ENCODE measurements at places on chromosomes 4 and X.

GRCh38 chr4:141220271-141220670 is 424 bp upstream of the ZNF330 start:
- no peak for DNase-seq

GRCh38 chr4:13523591-13524503 is 20.5 kb downstream of the NKX3-2 start:
- no peak for DNase-seq

DNA sequence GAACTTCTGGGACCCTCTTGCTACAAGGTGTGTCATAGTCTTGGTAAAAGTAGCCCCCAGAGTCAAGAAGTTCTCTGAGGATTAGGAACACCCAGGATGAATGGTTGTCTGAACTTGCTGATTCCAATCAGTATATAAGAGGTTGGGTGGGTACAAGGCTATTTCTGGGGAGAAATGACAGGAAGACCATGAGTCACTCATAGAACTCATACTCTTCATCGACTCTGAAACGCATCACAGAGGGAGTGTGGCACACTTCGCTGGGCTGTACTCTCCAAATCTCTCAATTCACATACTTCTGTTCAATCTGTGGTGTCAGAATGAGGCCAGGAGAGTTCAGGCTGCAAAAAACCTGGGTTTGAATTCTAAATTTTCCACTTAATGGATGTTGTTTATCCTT is 193.2 kb upstream of the LEF1 start:
- no peak for DNase-seq

DNA sequence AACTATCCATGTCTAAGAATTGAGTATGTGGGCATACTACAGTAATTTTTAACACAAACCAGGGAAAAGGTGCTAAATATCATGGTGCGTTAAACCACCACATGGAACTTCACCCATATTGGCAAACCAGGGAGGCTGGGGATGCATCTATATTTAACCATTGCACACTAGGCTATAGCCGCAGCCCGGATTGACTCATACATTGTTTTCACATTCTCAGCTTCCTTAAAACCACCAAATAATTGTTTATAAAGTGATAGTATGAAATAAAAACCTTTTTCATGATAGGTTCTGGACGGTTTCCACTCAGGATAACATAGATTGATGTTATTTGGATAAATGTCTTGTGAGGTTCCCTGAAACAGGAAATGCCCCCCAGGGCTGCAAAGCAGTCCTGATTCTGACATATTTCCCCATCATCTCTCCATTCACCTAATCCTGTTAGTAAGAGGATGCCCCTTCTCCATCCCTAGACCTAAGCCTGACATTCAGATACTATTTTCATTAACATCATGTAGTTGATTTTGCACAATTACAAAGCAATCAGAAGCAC is 7.9 kb downstream of the COL25A1 start:
- no peak for DNase-seq

GRCh38 chr4:182175788-182176519 is 67.2 kb upstream of the TENM3 start:
- DNase-seq, result no peak

DNA sequence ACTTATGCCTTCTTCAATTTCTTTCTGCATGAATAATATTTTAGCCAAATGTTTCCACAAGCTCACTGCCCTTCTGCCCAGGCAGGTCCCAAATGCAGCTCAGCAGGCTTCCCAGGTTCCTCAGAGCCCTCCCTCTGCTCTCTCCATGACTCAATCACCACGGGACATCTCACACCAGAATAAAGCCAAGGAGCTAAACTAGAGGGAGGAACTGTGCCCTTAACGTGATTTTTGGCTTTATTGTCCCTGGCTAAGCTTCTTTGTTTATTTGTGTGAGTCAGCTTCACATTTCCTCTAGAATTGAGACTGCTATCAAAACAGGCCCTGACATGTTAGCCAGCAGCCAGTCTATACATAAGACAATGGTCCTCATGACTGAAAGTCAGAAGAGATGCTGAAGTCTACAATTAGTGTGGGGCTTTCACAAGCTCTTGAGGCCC is 186.4 kb upstream of the GALNT7 start:
- DNase-seq, result no peak

DNA sequence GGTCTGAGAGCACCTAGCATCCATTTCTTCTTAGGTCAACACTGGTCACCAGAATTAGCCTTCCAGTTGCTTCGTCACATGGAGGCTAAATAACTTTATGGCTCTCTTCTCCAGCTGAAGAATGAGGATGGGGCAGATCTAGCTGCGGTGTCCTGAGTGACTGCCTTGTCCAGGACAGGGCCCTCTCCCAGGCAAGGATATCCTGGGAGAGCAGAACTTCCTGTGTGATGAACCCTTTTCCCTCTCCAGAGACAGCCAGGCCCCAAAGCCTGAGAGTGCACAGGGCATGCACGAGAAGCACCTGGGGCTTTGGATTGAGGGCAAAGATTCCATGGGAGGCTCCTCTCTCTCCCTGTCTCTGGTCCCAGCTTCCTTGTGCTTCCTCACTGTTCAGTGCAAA is 108.2 kb upstream of the MAMLD1 start:
- DNase-seq, result no peak

- DNase-seq, result peak; percentile 12
These were observed 312.2 kb upstream of the DIAPH2 start for GRCh38 chrX:96372313-96373046.

DNA sequence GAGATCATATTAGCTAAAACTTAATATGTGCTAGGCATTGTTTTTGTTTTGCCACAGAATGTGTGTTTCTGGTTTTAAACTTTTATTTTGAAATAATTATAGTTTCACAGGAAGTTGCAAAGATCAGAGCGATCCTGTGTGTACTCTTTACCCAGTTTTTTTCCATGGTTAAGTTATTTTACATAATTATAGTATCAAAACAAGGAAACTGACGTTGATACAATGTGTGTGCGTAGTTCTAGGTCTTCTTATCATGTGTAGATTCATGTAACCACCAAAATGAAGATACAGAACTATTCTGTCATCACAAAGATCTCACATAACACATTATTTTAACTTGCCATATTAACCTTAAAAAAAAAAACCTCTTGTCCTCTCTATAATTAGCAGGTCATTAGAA is 69.2 kb downstream of the BLTP1 start:
- DNase-seq, result no peak

Measured in AG04449 (cell line).